ENCODE measurements at places on chromosomes 4 and X.

GRCh38 chrX:119516157-119516702 is 48.0 kb downstream of the SLC25A5 start:
- peak; percentile 17 for DNase-seq

DNA sequence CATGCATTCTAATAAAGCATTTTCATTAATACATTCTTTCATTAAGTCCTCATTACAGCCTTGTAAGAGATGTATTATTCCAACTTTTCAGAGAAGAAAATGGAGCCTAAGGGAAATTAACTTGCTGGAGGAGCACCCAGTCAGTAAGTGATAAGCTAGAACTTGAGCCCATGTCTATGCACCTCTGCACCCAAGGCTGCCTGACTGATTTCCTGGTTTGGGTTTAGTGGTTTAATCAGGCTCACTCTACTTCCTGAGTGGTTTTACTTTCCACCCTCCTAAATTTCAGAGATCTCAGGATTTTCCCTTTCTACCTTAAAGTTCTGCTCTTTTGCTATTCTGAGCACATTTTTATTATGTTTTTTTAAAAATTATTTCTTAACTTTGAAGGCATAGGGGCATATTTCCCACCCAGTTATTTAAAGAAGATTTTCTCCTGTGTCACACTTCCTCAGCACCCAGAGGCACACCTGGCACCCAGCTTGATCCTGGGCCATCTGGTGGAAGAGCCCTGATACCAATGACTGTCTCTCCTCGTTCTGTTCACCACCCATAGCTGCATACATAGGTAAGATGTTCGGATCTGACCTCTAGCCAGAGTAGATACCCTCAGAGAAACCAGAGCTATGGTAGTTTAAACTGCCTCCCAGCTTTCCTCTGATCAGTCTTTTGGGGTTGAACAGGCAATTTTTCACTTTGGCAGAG is 10.4 kb downstream of the CORIN start:
- no peak for DNase-seq

DNA sequence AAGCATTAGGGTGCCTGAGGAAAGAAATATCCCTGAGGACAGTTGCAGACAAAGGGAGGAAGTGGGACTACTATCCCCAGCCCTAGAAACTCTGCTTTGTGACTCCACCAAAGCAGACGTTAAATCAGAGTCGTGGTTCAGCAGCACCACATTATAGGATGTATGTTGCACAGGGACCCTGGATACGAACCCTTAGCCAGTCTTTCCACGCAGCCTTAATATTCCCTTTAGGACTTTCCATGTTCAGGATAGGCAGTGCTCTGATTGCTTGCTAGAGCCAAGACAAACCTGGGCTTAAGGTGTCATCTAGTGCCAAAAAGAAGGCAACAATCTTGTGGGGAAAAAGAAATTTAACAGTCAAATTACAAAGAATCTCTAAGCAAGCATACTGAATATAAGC is 62.6 kb downstream of the MAD2L1 start:
- DNase-seq, result no peak

- peak; percentile 59 for DNase-seq
Observed at GRCh38 chr4:11471618-11472017, 42.9 kb upstream of the HS3ST1 start.

- DNase-seq, result no peak
Observed at GRCh38 chr4:76430519-76431388, 4.3 kb upstream of the SHROOM3 start.

Measured in activated T-helper 2 cell treated with anti-CD3 and anti-CD28 coated beads, Interferon-gamma antibody, Interleukin-2, Interleukin-4, amounts not matched to agents 10 μg/mL and 5 μg/mL and 100 μg/mL, durations not matched to agents 14 hours and 24 hours and 36 hours (primary cell).